ENCODE measurements at places on chromosomes 7 and 10. TPM values are rescaled to one million over a fixed set of nuclear protein-coding genes. Genes with fewer than 3 reads are reported as not detected.

ARHGAP22 gene
- total RNA-seq: 2.1 TPM

ITIH5 gene
- total RNA-seq: 0.29 TPM

WDR86 gene
- not detected for total RNA-seq

FGF8 gene
- not detected for total RNA-seq

SPAM1 gene
- not detected for total RNA-seq

FZD1 gene
- 6.9 TPM for total RNA-seq

TMEM184A gene
- 2.3 TPM for total RNA-seq

AIFM2 gene
- total RNA-seq: 9.2 TPM

MKI67 gene
- 33.3 TPM for total RNA-seq

SEPTIN14 gene
- not detected for total RNA-seq

OAT gene
- total RNA-seq: 198 TPM

CHN2 gene
- 17.2 TPM for total RNA-seq

FAM25G gene
- not detected for total RNA-seq

PDZD7 gene
- 0.21 TPM for total RNA-seq

SGMS1 gene
- total RNA-seq: 8.2 TPM

HOXA2 gene
- total RNA-seq: not detected

FFAR4 gene
- not detected for total RNA-seq

COG5 gene
- total RNA-seq: 33.0 TPM

CYP2C19 gene
- total RNA-seq: not detected

PCDH15 gene
- not detected for total RNA-seq

COL1A2 gene
- 0.46 TPM for total RNA-seq

POLL gene
- 2.7 TPM for total RNA-seq

PALS2 gene
- total RNA-seq: 40.0 TPM

TEX47 gene
- not detected for total RNA-seq

MRC1 gene
- not detected for total RNA-seq

Measured in H4 (cell line).